ENCODE measurements at places on chromosomes 6 and 20.

DNA sequence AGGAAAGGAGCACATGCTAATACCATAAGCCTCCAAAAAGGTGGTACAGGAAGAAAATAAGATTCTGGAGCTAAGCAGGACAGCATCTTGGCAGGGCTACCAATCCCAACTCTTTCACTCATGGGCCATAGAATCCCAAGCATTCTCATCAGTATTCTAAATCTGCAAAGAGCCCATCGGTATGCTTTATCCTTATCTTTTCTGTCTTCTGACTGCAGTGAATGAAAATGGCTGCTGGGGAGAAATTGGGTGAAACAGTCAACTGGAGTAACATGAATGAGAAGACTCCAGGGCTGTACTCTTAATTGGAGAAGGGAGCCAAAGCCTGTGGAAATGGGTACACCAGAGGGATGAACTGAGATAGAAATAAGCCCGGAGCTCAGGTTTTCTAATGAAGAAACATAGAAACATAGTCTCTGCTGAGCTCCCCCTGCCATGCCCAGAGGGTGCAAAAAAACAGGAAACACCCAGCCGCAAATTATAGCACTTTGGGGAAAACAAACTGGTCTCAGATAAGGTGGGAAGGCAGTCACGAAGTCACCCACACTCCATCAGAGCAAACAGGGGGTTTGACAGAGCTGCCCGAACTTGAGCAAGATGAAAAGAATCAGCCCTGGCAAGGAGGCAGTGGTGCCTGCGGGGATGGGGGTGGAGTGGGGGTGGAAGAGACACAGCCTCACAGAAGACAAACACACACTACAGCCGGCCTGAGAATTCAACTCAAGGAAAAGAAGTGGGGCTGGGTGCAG, 35.4 kb upstream of the E2F3 start:
- DNase-seq = peak; percentile 30

- no peak for DNase-seq
Measured at GRCh38 chr6:159829526-159829925, 29.4 kb downstream of the PNLDC1 start.

- DNase-seq = no peak
Measured at GRCh38 chr6:122641819-122642218, 31.6 kb downstream of the PKIB start.

GRCh38 chr20:62267543-62267942, 29.2 kb downstream of the OSBPL2 start:
- DNase-seq = no peak

DNA sequence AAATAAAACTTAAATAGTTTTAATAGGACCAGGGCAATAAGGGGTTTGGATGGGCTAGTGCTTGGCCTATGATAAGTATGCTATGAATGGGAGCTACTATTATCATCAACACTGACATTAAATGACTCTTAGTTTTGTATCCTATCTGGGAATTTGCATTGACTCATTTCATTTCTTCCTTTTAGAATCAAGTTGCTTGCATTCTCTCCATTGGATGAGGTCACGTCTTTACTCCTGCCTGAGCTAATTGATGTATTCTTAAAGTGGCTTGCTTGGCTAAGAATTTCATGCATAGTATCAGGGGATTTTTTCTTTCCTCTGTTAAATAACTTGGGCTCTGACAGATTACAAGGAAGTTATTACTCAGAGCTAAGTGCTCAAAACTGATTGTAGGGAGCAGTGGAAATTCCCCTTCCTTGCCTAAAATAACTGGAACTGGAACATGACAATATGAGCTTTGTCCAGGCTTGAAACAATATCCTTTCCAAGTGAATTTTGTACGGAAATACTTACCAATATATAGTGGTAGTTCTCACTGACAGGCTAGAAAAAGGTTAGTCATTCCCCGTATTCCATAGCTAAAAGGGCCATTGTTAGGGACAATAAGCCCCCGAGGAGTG, 169.9 kb downstream of the BCAS1 start:
- no peak for DNase-seq

DNA sequence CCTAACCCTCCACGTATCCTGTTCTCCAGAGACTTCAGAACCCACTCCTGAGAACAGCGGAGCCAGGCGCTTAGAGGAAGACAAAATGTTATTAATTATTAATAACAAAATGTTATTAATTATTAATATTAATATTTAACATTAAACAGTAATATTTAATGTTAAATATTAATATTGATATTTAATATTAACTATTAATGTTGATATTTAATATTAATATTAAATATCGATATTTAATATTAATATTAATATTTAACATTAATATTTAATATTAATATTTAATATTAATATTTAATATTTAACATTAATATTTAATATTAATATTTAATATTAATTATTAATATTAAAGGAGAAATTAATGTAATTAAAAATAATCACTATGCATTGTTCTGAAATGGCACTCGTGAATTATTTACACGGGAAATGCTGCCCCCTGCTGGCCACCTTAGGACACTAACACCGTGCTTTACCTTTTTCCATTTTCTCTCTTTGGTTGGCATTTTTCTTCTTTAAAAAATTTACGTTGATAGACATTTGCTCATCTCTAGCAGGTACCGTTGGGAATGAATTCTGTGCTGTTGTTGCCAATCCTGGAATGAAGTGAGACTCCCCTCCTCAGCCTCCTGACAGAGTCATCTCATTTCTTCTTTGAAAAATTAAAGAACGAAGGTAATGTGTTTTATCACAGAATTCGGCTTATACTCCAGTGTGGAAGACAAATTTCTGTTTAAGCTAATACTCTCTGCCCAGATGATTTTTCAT, 7.5 kb upstream of the GGTLC1 start:
- DNase-seq = peak; percentile 23

GRCh38 chr6:74447013-74447412, 751.0 kb downstream of the CD109 start:
- no peak for DNase-seq

DNA sequence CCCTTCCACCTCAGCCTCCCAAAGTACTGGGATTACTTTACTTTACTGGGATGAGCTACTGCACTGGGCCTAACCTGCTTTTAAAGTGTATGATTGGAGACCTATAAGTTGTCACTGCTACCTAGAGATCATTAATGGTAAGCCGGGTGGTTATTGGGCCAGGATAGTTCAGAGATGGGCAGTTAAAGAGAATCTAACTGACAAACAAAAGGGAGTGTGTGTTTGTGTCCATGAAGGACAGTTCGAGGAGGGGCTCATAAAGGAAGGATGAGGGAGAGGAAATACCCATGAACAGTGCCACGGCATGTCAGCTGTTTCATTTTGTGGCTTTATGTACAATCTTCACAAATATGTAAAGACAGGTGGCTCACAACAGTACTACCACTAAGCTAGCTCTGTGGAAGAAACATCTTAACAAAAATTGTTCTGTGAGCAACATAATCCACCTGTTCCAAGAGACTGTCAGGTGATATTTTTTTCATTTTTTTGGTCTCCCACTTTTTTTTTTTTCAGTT, 69.7 kb upstream of the FAM8A1 start:
- DNase-seq = no peak

- DNase-seq = no peak
Measured at GRCh38 chr20:20489648-20490341, 121.9 kb downstream of the INSM1 start.

GRCh38 chr20:1283522-1284510, 17.7 kb downstream of the SNPH start:
- no peak for DNase-seq

DNA sequence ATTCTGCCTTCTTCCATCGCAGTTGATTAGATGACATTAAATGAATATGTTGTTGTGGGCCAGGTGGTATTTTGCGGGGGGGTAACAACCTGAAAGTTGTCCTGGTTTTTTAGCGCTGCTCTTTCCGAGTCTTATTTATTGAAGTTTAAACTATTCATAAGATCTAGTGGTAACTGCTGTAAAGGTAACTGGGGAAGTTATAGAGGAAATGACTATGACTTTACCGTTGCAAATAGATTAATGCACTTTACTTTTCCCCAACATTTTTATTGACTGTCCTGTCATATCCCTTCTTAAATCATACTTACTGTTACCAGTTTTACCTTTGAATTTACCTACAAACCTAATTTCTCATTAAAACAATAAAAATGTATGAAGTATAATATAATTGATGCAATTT, 173.4 kb downstream of the ARID1B start:
- no peak for DNase-seq

DNA sequence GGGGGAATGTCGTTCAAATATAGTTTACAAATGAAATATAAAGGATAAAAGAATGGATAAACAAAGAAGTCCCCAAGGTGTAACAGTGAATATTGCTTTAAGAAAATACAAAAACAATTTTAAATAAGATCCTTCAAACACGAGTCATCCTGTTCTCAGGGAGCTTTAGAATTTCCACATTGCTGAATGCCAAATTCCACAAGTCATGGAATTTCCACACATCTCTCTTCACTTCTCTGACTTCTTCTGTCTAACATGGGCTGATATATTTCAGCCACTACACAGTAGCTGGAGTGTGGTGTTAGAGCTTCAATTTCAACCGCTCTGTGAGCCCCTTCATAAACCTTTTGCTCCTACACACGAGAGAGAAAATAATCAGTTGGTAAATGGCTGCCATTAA, 28.0 kb downstream of the IL22RA2 start:
- no peak for DNase-seq

GRCh38 chr20:62366370-62367135, 559 bp downstream of the LAMA5 start:
- DNase-seq = no peak

- DNase-seq = no peak
Measured at GRCh38 chr6:133034509-133035206, 206.5 kb upstream of the EYA4 start.
